T-helper 2 cell (primary cell): ENCODE measurements at places on chromosomes 1 and 21.

DNA sequence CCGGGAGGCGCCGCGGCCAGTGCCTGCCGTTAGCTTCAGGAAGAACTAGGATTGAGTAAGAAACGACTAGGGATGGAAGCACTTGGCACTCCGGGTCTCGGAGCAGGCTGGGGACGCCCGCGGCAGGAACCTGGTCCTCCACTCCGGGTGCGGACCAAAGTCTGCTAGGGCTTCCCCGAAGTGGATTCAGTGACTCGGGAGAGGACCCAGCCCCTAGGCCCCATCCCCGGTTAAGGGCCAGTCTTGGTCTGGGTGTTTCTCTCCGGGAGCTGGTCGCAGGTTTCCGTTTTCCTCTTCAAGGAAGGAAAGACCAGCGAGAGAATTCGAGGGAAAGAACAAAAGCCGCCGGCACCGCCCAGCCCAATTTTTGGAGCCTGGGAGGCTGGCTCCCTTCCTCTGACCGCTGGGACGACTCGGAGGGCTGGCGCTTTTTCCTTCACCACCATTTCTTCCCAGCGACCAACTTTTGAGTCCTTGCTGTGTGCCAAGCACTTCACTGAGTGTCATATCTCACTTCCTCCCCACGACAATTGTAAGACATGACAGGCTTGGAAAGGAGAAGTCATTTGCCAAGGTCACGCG, 16.8 kb upstream of the STMN1 start:
- DNase-seq = no peak

DNA sequence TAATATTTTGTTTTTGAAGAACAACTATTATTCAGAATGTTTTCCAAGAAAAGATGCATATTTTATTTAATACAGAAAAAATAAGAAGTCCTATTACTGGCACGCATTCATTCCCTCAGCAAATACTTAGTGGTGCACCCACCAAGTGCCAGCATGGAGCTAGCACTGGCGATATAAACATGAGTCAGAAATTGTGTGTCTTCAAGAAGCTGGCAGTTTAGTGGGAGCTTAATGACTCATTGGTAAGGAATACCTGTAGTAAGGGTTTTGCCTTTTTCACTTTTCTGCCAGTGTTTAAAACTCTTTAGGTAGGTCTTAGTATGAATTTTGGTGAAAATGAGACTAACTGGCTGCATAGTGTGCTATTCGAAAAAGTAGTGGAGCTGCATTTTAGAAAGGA, 6.3 kb downstream of the MAGI3 start:
- DNase-seq = no peak

GRCh38 chr1:94693029-94693428, 127.1 kb upstream of the SLC44A3 start:
- DNase-seq = no peak

GRCh38 chr1:215669806-215670491, 102.8 kb downstream of the KCTD3 start:
- no peak for DNase-seq

GRCh38 chr1:228394571-228395394, 11.9 kb downstream of the TRIM11 start:
- DNase-seq = no peak

GRCh38 chr1:9867408-9868243, 42.4 kb downstream of the CTNNBIP1 start:
- peak; percentile 77 for DNase-seq
